ENCODE measurements at places on chromosomes 1 and 21.

GRCh38 chr1:2197707-2198165, 3.2 kb upstream of the FAAP20 start:
- no peak for DNase-seq

DNA sequence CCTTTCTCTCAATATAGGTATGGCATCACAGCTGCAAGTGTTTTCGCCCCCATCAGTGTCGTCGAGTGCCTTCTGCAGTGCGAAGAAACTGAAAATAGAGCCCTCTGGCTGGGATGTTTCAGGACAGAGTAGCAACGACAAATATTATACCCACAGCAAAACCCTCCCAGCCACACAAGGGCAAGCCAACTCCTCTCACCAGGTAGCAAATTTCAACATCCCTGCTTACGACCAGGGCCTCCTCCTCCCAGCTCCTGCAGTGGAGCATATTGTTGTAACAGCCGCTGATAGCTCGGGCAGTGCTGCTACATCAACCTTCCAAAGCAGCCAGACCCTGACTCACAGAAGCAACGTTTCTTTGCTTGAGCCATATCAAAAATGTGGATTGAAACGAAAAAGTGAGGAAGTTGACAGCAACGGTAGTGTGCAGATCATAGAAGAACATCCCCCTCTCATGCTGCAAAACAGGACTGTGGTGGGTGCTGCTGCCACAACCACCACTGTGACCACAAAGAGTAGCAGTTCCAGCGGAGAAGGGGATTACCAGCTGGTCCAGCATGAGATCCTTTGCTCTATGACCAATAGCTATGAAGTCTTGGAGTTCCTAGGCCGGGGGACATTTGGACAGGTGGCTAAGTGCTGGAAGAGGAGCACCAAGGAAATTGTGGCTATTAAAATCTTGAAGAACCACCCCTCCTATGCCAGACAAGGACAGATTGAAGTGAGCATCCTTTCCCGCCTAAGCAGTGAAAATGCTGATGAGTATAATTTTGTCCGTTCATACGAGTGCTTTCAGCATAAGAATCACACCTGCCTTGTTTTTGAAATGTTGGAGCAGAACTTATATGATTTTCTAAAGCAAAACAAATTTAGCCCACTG, 11.5 kb downstream of the HIPK1 start:
- no peak for DNase-seq

- DNase-seq = no peak
Measured at GRCh38 chr1:117633936-117634335, 28.1 kb downstream of the TENT5C start.

DNA sequence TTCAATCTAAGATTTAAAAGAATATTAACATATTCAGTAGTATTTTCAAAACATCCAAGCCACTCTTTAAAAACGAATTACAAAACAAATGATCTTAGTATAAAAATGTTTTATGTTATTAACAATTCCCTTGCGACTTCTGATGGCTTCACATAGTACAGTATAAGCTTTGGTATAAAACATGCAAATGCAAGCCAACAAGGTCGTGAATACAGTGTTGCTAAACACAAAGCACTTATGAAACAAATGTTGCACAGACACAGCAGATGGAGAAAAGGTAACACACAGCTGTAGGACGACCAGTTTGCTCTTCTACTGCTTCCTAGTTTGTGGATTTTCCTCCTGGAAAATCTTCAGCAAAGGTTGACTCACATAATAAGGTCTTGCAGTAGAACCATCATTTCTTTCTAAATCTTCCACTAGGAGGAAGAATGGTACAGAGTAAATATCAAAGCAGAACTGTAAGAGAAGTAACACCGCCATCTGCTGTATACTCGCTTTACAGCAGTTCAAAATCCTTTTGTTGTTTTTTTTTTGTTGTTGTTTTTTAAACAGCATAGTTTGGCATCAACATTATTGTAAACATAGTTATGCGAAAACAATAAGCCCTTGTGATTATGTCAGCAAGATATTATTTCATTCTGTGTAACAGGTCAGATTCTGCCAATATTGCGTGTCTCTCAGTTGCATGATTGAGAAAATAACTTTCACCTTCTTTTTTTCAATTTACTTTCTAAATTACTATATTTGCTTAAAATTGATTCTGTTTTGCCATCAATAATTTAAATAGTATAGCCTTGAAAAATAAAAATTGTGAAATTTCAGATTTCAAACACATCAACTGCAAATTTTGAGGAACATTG, 69.5 kb downstream of the LHX8 start:
- peak; percentile 8 for DNase-seq

DNA sequence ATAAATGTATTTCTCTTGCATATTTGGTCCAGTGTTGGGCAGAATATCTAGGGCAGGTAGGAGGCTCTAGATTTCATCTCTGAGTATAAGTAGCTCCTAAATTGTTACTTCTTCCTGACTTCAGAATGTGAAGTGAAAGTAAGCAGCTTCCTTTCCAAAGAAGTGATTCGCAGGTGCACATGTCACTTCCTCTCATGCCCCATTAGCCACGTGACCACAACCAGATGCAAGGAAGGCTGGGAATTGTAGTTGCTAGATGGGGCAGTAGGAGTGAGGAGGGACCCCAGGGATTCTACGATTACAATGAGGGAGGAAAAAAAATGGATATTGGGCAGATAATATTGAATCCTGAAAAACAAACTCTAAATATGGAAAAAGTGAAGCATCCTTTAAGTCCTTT, 113.2 kb upstream of the CYYR1 start:
- no peak for DNase-seq

DNA sequence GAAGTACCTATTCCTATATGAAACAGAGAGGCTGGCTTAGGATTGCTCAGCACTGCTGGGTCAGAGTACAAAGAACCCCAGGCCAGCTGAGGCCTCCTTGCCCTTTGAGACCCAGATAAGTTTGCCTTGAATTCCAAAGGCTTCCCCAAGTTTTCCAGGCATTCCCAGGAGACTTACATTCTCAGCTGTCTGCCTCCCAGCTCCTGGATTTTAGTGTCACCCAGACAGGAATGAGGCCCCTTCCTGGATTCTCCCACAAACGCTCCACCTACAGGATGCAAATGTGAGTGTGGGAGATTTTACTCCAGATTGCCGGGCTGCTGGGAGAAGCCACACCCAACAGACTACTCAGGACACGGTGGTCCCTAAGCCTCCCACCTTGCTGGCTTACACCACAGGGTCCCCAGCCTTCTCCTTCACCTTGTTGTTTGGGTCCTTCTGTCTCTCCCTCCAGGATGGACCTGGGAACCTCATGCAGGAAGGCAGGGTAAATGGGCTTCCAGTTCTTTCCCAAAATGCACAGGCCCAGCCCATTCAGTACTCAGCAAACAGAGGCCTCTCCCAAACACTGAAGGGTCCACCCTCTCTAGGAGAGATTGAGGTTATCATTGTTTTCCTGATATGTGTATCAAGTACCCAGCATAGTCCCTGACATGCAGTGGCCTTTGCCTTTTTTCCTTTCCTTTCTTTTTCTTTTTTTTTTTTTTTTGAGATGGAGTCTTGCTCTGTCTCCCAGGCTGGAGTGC, 10.6 kb downstream of the RHBG start:
- DNase-seq = no peak

GRCh38 chr1:76547916-76548315, 319.4 kb upstream of the ST6GALNAC5 start:
- DNase-seq = no peak

DNA sequence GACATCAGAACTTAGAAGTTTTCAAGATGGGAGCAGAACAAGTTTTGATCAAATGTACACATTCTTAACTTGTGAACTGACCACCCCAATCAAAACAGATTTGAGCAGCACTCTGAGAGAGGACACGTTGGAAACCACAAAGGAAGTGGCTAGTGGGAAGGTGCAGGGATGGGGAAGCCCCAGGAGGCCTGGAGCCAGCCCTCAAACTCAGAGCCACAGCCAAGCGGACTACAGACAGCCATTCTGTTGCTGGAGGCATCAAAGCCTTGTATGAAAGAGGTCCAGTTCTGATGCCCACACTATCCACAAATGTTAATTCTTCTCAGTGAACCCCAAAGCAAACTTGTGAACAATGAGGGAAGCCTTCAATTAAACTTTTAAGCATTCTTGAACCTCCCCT, 143.6 kb upstream of the RAB4A start:
- no peak for DNase-seq

GRCh38 chr1:55215194-55216021, at the start of gene USP24:
TSS of gene USP24 (minus strand) at chr1:55215364. CDS start at chr1:55215113, 251 bp downstream.
- peak; percentile 21 for DNase-seq

DNA sequence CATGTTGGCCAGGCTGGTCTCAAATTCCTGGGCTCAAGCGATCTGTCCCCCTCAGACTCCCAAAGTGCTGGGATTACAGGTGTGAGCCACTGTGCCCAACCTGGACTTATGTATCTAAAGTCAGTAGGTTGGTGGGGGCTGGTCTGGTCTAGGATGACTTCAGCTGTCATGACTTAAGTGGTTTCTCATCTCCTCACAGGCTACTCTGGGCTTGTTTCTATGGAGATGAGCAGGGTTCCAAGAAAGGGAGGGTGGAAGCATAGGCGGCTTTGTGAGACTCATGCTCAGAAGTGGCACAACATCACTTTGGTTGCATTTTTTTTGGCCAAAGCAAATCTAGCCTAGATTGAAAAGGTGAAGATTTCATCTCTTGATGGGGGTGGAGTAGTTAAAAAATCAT, 115.9 kb upstream of the IVNS1ABP start:
- DNase-seq = no peak

DNA sequence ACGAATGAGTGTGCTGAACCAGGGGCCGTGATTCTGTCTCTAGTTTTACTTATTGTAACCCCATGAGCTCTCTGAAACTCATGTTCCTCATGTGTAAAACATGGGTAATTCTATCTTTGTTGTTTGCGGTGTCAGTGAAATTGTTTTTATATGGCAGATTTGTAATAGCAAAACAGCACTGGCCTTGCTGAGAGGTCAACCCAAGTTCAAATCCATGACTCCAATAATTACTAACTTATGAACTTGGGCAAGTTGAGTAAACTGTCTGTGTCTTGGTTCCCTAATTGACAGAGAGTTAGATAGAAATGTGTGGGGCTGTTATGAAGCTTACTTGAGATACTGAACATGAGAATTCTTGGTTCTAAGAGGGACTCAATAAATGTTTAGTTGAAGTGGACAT, 17.8 kb downstream of the C1orf116 start:
- DNase-seq = no peak

GRCh38 chr1:160260406-160261382, 1.7 kb downstream of the DCAF8 start:
- peak; percentile 54 for DNase-seq

DNA sequence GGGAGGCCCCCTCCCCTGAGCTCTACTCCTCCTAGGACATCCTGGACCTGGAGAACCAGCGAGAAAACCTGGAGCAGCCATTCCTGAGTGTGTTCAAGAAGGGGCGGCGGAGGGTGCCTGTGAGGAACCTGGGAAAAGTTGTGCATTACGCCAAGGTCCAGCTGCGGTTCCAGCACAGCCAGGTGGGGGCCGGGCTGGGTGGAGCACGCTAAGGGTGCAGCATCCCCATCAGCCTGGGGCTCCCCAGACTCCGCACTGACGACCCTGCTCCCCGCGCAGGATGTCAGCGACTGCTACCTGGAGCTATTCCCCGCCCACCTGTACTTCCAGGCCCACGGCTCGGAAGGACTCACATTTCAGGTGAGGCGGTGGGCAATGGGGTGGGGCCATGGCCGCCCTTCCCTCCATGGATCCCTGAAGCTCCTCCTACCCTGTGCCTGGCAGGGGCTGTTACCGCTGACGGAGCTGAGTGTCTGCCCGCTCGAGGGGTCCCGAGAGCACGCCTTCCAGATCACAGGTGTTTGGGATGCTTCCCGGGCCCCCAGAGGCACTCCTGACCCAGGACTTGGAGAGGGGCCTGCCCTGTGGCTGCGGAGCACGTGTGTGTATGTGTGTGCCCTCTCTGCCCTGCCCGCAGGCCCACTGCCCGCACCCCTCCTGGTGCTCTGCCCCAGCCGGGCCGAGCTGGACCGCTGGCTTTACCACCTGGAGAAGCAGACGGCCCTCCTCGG, 4.1 kb downstream of the PLEKHN1 start:
- no peak for DNase-seq

- no peak for DNase-seq
Measured at GRCh38 chr1:94401206-94401605, 17.0 kb upstream of the ABCD3 start.

- no peak for DNase-seq
Measured at GRCh38 chr1:167627865-167628641, 2.0 kb upstream of the RCSD1 start.

- no peak for DNase-seq
Measured at GRCh38 chr1:242784084-242784483, 259.6 kb upstream of the PLD5 start.

DNA sequence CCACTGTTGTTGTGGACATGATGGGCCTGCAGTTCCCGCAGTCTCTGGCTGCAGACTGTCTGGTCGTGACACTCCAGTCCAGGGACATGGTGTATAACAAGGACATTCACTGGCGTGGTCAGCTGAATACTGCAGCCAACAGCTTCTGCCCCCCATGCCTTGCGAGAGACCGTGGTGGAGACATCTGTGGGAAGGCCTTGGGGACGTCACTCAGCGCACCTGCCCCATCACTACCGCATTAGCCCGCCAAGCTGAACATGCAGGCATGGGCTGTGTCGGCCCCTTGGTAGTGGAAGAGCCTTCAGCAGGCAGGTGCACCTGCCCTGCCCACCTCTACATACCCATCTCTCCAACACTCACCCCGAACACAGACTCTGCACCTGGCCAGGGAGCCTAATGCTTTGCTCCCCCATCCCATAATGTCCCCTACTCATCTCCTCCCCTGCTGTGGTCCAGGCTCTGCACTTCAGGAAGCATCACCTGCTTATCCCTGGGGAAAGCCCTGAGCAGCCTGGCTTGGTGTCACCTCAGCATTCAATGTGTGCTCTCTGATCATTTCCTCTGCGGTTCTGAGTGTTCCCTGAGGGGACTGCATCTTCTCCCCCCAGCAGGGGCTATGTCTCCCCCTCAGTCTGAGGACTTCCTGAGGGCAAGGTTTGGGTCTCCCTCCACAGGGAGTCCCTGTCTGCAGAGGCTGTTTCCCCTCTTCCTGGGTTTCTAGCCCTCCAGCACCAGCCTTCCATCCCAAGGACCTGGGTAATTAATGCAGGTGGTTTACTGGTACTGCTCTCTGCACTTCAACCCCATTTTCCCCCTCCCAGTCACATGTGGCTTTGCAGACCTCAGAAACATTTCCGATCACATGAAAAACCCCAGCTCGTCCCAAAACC, 3.2 kb downstream of the PGLYRP4 start:
- no peak for DNase-seq

- DNase-seq = no peak
Measured at GRCh38 chr1:100565533-100565932, 27.6 kb downstream of the GPR88 start.
